ENCODE measurements at places on chromosomes 3 and 15. TPM values are rescaled to one million over a fixed set of nuclear protein-coding genes. Genes with fewer than 3 reads are reported as not detected.

- H3K4me3 ChIP-seq, result no peak overlapping the region
- H3K27me3 ChIP-seq, result no peaks in the 10 kb centered on the region
- H3K36me3 ChIP-seq, result no peaks in the 10 kb centered on the region
- H3K4me1 ChIP-seq, result no peaks in the 10 kb centered on the region
- no peak overlapping the region for H3K27ac ChIP-seq
Measured at GRCh38 chr3:2579206-2579605, 480.5 kb downstream of the CNTN4 start.

- H3K4me3 ChIP-seq, result no peak overlapping the region
- H3K27ac ChIP-seq, result no peak overlapping the region
- no peaks in the 10 kb centered on the region for H3K27me3 ChIP-seq
- no peaks in the 10 kb centered on the region for H3K36me3 ChIP-seq
- no peak for DNase-seq
- H3K4me1 ChIP-seq, result no peaks in the 10 kb centered on the region
Measured at GRCh38 chr3:55813268-55814097, 326.4 kb upstream of the WNT5A start.

GRCh38 chr3:121330118-121330517 is 215.7 kb downstream of the POLQ start:
- no peak overlapping the region for H3K4me3 ChIP-seq
- no peaks in the 10 kb centered on the region for H3K36me3 ChIP-seq
- no peaks in the 10 kb centered on the region for H3K27me3 ChIP-seq

GRCh38 chr15:40053079-40053830 is 14.3 kb upstream of the SRP14 start:
- H3K4me3 ChIP-seq, result no peak overlapping the region
- no peak overlapping the region for H3K27ac ChIP-seq
- no peaks in the 10 kb centered on the region for H3K36me3 ChIP-seq
- peaks cover 42% of the 10 kb centered on the region for H3K4me1 ChIP-seq

DNA sequence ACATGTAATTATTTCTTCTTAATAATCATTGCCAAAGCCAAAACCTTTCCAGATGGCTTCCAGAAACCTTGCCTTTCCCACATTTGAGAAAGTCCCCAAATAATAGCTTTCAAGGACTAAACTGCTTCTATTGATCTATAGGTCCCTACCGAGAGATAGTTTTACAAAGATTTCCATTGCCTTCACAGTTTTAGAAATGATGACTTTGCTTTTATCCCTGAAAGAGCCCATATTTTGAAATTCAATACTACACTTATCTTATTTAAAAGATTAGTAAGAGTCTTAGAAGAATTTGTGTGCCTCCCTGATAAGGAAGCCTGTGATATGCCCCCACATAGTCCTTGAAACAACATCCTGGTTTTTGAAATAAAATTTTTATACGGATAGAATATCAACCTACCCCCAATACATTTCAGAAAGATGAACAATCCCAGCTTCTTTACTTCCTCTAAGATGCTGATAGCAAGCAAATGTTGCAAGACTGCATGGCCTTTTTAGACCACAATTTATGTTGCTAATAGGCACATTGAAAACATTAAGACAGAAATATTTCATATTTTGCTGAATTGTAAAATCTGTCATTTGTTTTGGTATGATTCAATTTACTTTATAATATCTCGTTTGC is 146.3 kb downstream of the TMCO5A start:
- H3K4me1 ChIP-seq, result peaks cover 26% of the 10 kb centered on the region
- H3K27me3 ChIP-seq, result peaks cover 13% of the 10 kb centered on the region
- H3K36me3 ChIP-seq, result no peaks in the 10 kb centered on the region
- DNase-seq, result no peak
- H3K27ac ChIP-seq, result no peak overlapping the region

DNA sequence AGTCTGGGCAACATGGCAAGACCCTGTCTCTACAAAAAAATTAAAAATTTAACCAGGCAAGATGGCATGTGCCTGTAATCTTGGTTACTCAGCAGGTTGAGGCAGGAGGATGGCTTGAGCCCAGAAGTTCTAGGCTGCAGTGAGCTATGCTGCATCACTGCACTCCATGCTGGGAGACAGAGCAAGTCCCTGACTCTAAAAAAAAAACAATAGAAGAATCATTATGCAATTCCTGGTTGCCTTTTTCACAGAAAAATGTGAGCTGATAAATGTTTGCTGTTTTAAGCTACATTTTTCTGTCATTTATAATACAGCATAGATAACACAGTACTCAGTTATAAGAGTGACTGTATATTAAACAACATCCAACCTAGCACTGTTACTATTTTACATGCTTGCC is 148.8 kb downstream of the SCAPER start:
- no peak for DNase-seq
- peaks cover 10% of the 10 kb centered on the region for H3K4me1 ChIP-seq
- no peak overlapping the region for H3K27ac ChIP-seq
- H3K27me3 ChIP-seq, result no peaks in the 10 kb centered on the region

- no peaks in the 10 kb centered on the region for H3K36me3 ChIP-seq
- no peak overlapping the region for H3K27ac ChIP-seq
- no peak for DNase-seq
Measured at GRCh38 chr3:170600005-170600624, 14.2 kb upstream of the SLC7A14 start.

- peaks cover 7% of the 10 kb centered on the region for H3K4me1 ChIP-seq
- peak overlapping the region; percentile 81 for H3K4me3 ChIP-seq
- DNase-seq, result no peak
Measured at GRCh38 chr3:195260280-195260905, 10.6 kb downstream of the XXYLT1 start.

The ANKDD1A gene
- 3.1 TPM for total RNA-seq

Data from natural killer cell treated with Interleukin-12 subunit alpha and Interleukin-12 subunit beta and Interleukin-15 and Interleukin-18, amount 100 ng/mL, for 72 hours (primary cell).